Body of pancreas (tissue), 4 donors: ENCODE measurements at places on chromosomes 2 and 18. TPM values are rescaled to one million over a fixed set of nuclear protein-coding genes. Genes with fewer than 3 reads are reported as not detected.

GRCh38 chr2:138502255-138503086, 901 bp downstream of the SPOPL start:
- peak; percentile 26 for DNase-seq

The PREB gene
- total RNA-seq: 56.3 TPM

The SNORC gene
- 1.8 TPM for total RNA-seq

The CDK15 gene
- total RNA-seq: not detected

The LIMS2 gene
- 9.6 TPM for total RNA-seq

DNA sequence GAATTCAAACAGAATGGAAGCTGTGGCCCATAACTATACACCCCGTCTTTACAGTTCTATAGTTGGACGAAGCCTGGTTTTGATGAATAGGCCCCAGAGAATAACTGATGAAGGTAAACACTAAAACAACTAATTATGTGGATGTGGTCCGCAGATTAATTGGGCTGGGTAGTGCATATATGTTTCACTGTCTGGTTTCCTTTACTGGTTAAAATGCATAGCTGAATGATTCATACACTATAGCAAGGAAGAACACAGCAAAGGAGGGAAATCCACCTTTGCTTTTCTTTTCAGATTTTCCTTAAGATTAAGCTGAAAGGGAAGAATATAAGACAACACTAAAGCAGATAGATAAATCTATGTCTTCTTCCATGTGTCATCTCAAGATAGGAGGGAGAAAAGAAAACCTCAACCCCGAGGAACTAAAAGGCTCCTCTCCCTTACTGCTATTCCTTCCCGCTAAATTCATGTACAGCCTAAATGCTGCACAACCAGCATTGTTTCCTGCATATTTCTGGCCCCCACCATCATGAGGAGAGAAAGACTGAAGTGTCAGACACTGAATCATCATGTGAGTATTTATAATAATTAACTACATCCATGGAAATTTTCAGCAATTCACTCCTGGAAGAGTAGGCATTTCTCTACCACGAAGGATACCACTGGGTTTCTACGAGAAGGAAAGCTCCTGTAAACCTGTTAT, 297.1 kb upstream of the CCDC68 start:
- DNase-seq: no peak

DNA sequence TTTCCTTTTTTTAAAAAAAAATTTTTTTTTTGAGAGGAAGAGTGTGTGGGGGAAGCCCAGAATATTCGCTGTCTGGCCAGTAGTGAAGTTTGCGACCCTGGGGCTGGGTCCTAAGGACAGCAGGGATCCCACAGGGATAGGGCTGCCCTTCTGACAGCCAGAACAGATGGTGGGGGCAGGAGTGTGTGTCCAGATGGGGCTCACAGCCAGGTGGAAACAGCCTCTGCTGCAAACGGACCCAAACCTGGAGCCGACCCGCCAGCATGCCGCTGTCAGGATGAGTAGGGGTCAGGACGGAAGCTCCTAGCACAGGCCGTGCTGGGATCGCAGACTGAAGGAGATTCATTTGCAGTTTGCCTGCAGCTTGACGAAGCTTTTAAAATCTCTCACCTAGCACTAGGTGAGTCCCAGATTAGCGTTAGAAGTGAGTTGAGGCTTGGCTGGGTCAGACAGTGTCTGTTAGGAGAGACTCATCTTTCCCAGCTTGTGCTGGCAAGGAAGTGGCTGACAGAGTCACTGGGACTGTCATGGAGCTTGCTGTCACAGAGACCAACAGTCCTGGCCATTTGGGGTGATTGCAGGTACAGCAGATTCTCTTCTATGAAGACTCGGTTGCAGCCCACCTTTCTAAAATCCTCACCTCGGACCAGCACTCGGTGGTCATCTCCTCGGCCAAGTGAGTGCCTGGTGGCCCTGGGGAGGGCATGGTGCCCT, 93.4 kb downstream of the DGKD start:
- no peak for DNase-seq

DNA sequence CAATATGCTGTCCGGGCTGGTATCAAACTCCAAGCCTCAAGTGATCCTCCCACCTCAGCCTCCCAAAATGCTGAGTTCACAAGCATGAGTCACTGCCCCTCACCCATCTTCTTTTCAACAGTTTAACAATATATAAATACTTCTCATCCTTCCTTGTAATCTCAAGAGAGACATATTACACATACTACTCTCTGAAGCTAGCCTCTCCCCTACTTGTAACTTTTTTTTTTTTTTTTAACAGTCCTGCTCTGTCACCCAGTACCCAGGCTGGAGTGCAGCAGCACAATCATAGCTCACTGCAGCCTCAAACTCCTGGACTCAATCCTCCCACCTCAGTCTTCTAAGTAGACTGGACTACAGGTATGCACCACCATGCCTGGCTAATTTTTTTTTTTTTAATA, 5.7 kb downstream of the GFPT1 start:
- DNase-seq: no peak

DNA sequence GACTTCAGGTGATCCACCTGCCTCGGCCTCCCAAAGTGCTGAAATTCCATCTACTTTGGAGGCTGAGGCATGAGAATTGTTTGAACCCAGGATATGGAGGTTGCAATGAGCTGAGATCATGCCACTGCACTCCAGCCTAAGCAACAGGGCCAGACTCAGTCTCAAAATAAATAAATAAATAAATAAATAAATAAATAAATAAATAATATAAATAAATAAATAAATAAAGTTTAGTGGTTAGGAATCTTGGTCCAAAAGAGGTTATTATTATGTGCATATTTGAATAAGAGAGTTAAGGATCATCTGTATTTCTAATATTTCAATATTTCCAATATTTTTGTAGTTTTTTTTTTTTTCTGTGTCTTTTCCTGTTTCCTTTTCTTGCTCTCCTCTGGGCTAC, 90.8 kb downstream of the HS6ST1 start:
- DNase-seq: no peak

DNA sequence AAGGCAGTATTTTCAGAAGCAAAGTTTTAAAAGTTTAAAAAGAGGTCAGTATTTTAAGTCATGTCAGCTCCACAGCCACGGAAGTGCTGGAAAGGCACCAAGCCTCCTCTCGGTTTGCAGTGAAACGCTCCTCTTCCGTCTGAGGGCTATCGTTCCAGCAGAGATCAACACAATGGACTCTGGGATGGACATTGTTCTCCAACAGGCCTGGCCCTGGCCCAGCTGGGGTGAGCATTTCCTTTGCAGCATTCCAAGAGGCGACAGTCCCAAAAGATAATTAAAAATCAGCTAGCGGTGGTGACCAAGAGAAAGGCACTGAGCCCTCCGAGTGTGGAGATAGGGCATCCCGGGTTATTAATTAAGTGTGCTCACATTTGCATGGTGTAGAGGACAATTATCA, 95.9 kb upstream of the LCLAT1 start:
- DNase-seq: no peak

DNA sequence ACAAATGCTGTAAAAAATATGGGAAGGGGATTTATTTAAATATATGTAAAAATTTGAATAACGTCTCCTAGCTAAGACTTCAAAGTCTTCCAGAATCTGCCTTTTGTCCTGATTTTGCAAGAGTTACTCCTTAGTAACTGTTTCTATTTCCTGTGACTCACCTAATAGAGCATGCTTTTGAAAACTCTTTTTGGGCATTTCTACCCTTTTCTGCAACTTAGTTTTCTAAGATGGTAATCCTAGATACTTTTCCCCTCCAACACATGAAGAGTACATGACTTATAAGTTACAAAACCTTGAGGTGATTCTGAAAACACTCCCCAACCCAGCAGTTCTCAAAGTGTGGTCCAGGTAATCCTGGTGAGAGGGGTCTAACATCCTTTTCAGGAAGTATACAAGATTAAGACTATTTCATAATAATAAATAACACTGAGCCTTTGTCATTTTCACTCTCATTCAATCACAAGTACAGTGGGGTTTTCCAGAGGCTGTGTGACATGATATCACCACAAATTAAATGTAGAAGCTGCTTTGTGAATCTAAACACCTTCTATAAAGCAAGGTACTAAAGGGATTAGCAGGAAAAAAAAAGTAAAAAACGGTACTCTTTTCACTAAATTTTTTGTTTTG, 31.9 kb downstream of the PPP4R3B start:
- no peak for DNase-seq

The INPP5D gene
- total RNA-seq: 8.8 TPM

DNA sequence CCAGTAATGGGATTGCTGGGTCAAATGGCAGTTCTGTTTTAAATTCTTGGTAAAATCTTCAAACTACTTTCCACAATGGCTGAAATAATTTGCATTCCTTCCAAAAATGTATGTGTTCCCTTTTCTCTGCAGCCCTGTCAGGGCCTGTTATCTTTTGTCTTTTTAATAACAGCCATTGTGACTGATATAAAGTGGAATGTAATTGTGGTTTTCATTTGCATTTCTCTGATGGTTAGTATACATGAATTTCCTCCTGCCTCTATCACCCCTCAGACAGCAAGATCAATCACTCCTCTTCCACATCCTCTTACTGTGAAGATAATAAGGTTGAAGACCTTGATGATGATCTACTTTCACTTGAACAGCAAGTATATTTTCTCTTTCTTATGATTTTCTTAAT, 304.8 kb upstream of the FSIP2 start:
- DNase-seq: no peak

The LAMA3 gene
- 9.3 TPM for total RNA-seq

DNA sequence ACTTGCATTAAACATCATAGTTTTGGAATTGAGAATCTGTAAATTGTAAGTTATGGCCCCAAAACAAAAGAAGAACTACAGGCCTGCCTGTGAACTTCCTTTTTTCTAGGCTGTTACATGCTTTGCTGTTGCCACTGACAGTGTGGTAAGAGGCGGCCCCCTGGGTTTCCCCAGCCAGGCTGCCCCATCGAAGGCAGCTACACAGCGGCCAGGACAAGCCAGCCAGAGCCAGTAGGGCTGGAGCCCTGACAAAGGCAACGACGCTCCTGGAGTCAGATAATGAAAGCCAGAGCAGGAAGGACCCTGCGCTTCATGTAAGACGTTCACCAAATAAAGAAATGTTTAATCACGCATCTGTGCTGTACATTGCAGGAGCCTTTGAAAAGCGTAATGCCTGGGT, 55.0 kb downstream of the ANKRD44 start:
- peak; percentile 62 for DNase-seq

DNA sequence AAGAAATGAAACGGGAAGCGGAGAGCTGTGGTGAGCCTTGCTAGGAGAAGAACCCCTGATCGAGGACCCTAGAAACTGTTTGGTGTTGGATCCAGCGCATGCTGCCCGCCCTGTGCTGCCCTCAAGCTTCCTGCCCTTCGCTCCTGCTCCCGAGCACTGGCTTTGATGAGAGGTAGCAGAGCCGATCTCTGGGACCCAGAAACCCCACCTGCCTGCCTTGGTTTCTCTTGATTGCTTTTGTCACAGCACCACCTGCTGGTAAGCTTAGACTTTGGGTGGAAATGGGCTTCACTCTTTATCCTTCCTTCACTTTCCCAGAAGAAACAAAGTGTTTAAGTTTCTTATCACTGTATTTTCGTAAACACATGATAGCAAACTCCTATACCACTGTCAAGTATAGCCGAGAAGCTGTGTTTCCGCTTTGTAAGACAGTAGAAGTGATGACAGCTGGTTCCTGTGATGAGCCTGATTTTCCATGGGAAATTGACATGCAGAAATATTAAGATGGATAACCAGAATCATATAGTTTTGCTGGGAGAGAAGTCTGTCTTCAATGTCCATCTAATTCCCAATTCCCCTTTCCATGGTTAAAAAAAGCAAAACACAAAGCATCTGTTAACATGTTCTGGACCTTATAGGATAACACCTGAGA, 267.4 kb downstream of the PHLPP1 start:
- peak; percentile 59 for DNase-seq

DNA sequence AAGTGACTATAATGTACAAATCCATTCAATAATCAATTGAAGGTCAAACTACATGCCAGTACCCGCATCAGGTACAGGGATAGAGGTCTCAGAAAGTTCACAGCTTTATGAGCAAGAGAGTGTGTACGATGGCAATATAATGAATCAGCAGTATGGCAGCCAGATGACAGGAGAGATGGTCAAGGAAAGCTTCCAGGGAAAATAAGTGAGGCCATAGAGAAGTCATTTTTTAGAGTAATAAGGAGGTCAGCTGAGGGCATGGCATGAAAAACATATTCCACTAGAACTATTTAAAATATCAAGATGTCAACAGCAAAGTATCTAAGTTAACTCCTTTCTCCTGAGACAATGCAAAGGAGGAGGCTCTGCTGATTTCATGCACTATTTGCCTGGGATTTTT, 108.0 kb downstream of the SLC8A1 start:
- no peak for DNase-seq

- peak; percentile 69 for DNase-seq
Observed at GRCh38 chr18:57737400-57738060, 65.6 kb downstream of the ATP8B1 start.

DNA sequence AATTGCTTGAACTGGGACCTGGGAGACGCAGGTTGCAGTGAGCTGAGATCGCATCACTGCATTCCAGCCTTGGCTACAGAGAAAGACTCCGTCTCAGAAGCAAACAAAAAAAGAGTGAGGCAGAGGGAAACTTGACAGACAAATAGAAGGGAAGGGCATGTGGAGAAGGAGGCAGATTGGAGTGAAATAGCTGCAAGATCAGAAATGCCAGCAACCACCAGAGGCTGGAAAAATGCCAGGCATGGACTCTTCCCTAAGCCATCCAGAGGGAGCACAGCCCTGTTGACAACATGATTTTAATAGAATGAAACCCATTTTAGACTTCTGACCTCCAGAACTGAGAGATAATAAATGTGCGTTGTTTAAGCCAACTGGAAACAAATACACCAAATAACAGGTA, 447.2 kb upstream of the SPHKAP start:
- DNase-seq: no peak

- DNase-seq: peak; percentile 19
Observed at GRCh38 chr2:209556354-209556961, 132.6 kb downstream of the MAP2 start.

The PJVK gene
- total RNA-seq: not detected

GRCh38 chr2:230974096-230974913, 21.6 kb upstream of the SPATA3 start:
- no peak for DNase-seq

The CAMKMT gene
- total RNA-seq: 23.4 TPM

DNA sequence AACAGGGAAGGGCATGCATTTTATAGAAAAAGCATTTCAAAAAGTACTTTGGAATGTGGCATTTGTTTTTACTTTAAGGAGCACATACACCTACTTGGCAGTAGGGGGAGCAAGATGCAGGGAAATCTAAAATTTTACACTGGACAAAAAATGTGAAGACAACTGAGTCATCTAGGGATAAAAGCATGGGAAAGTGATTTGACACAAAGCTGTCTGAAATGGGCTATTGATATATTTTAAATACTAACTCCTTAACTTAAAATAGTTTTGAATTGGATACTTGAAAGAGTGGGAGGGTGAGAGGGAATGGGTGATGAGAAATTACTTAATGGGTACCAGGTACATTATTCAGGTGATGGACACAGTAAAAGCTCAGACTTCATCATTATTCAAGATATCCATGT, 15.8 kb downstream of the TMEM200C start:
- no peak for DNase-seq
